ENCODE measurements at places on chromosomes 4 and X.
A peak's percentile ranks its signal among the peaks of the same experiment; 100 is the strongest.

GRCh38 chrX:10189317-10190268 lies 32.8 kb downstream of the CLCN4 start:
- DNase-seq, result peak; percentile 73

- DNase-seq, result no peak
Observed at GRCh38 chrX:13094828-13095341, 50.5 kb upstream of the FAM9C start.

GRCh38 chr4:10180927-10181744 lies 64.5 kb upstream of the WDR1 start:
- DNase-seq, result peak; percentile 46

DNA sequence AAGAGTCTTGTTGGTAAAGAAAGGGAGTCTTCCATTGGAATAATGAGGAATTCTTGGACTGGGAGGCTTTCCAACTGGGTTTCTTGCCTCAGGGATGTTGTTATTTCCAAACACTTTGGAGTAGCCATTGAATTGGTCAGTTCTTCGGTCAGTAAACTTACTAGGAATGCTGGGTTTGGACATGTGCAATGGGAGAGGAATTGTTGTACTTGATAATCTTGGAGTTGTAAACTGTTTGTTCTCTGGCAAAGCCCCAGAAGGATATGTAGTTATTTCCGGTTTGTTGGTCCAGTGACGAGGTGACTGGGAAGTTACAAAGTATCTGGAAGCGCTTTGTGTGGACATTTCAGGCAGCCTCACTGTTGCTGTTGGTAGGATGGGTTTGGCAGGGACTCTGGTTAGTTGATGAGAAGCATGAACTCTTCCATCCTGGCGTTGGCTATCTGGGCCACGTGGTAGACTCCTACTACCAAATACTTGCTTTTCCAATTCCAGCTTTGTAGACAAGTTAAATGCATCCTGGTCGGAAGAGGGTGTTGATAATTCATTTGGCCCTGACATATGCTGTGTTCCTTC lies 25.9 kb downstream of the MXRA5 start:
- DNase-seq, result no peak

DNA sequence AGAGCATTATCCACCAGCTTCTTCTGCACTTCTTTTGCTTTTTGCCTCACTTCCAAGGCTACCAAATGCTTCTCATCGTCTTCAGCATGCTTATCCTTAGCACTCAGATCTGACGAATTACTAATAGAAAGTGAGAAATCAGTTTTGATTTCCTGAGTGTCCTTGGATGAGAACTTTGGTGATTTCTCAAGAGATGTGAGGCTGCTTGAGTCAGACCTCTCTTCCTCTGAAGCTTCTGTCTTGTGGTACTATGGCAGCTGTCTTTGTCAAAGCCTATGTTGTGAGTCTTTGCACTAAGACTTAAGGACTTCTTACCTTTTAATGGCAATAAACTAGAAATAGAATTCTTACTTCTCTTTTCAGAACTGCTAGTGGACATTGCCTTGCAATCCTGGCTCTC lies 169.9 kb downstream of the CPE start:
- DNase-seq, result no peak

DNA sequence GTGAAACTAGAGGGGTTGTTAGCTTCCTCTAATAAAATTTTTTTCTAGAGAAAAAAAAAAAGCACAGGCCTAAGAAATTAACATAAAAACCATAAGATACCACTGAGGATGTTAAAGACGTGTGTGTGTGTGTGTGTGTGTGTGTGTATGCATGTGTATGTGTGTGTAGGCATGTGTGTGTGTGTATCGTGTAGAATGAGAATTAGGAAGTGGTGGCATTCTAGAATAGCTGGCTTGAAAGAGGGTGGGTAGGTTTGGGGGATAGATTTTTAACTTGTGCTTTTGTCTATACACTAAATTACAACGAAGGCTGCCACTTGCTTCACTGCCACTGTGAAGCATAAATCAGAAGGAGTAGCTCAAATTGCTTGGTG lies 22.5 kb upstream of the AFM start:
- DNase-seq, result no peak

DNA sequence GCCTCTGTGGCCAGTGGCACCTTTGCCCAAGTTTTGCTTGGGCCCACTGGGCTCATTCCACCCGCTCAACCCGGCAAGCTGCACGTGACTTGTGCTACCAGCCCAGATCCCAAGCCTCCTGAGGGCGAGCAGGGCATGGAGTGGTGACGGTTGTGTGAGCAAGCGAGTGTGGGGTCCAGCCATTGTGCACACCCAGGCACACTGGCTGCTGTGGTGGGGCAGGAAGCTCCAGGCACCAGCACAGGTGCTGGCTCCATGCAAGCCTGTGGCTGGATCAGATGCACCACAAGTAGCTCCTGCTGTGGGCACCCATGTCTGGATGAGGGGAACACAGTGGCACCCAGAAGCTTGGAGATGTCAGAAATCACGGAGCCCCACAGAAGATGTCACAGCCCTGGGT lies 557.0 kb upstream of the GNPDA2 start:
- no peak for DNase-seq

DNA sequence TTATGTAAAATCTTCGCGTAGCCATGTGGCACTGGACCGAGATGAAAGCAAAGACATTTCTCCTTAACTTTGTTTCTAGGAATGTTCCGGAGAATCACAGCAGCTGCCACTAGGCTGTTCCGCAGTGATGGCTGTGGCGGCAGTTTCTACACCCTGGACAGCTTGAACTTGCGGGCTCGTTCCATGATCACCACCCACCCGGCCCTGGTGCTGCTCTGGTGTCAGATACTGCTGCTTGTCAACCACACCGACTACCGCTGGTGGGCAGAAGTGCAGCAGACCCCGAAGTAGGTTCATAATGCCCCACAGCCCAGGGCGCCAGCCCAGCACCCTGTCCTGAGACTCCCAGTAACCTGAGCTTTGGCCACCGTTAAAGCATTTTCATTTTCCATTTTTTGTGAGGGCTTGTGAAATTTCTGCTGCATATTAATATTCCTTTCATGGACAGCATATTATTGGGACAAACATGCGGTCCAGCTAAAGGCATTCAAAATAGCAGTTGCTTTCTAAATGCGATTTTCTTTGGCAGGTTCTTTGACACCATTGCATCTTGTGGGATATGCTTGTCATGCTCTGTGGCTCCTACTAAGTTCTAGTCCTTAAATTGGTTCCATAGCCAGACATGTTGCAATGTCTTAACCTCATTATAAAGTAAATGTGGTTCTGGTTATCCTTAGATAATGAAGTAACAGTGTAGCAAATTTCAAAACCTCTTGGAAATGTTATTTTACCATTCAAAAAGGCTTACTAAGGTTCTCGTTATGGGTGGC lies 49.1 kb upstream of the MSANTD1 start:
- DNase-seq, result no peak

DNA sequence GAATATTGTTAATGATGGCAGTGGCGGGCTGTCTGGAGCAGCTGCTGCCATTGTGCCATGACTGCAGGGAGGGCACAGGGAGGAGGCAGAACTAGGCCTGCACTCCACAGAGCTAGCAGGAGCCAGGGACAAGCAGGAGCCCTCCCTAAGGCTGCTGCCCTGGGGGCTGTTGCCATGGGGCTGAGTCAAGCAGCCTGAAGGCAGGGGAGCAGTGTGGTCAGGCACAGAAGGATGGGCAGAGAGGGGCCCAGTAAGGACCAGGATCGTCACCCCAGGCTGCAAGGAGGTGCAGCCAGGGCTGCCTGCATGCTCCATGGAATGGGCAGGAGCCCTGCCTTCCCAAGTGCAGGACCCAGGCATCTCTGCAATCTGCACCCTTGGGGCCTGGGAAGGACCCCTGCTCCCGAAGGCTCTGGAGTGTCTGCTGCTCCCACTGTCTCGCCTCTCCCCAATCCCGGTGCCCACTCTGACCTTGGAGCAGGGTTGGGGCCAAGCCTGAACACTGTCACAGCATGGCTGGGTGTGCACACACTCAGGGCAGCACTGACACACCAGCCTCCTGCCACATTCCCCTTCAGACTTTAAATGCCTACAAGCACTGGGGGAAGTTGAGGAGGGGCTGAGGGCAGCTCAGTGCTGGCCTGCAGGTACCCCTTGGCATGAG lies 98.3 kb upstream of the GALNTL6 start:
- DNase-seq, result no peak

DNA sequence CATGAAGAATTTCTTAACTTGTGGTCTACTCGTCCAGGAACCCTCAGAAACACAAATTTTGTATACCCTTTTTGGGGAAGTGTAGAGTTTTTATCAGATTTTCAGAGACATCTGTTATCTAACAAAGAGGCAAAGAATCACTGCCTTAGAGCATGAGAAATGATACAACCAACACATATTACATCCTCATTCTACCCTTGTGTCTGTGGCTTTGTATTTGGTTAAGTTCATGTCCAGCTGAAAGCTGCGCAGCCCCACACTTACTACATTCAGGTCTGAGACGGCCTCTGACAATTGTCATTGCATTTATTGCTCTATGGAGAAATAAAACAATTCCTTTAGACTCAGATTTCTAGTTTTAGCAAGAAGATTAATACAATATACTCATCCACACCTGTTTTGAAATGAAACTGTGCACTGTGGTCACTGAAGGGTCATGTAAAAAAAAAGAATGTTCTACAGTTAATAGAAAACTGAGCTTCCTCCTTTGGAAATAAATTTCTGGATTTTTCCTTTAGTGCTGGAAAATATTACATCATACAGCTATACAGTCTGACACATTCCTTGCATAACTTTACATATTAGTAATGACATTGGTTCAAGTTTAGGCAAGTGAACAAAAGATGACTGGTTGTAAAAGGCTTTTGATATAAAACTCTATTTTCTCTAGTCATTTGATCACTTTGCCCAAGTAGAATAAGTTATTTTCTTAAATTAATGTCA lies 39.8 kb downstream of the GLRB start:
- no peak for DNase-seq

DNA sequence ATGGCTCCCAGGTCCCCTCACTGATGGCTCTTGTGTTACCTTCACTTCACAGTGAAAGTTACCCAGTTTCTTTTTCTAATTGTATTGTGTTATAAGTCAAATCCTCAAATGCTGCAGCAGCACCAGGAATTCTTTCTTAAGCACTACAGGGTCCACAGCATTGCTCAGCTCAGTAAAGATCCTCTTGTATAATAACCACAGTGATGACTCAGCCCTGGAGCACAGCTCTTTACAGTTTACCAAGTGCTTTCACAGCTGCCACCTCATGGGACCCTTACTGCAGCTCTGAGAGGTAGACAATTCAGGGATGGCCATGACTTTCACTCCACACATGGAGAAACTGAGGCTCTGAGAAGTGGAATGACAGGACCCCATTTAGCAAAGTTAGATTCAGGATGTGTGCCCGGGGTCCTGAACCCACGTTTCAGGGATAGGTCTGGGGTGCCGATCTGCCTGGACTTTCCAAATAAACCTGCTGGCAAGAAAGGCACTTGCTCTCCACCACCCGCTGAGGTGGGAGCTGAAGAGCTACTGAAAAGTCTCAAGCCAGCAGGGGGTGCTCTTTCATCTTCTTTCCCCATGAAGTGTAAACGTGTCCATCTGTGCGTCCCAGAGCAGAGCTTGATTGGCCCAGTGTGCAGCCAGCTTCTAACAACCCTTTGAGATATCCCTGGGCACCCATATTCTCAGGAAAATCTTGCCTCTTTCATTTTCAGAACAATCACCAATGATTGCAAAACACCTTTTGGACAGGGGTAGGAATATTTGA lies 35.7 kb upstream of the GABRQ start:
- DNase-seq, result peak; percentile 20

DNA sequence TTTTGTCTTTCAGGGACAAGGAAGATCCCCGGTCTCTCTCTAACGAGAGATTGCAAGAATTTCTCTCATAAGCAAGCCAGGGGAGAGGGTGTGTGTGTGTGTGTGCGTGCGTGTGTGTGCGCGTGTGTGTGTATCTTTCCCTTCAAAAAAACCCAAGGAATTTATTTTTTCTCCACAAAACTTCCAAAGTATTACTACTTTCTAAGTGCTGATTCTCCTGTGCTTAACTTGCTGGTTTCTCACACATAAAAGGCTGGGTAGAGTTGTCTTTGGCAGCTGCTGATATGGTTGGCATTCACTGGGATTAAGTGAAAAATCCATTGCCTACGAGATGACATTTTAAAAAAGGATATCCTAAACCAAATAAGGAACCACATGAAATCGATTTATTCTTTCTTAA lies 435.7 kb downstream of the RAPGEF2 start:
- DNase-seq, result no peak

DNA sequence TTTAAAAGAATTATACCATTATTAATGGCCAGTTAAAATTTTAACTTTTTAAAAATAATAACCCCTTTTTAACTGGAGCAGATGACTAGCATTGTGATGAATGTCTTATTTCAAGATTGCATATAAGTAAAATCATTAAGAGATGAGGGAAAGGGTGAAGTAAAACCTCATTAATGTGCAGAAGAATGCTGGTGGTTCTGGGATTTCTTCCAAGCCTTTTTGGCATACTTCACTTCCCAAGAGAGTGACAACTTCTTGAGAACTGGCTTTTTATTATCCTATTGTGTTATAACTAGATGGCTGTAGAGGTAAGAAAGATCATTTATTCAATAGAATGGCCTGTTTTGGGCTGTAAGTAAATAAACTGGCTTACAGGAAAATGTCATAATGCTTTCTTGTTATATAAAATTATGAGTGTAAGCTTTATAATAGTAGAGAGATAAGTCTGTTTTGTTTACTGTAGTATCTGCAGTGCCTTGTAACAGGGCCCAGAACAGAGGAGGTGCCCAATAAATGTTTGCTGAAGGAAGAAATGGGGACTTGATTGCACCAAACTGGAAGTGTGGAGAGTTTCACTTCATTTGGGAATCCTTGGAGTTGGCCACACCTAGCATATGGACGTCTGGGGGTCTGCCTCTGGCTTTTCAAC lies 242.9 kb upstream of the PITX2 start:
- DNase-seq, result no peak
